ENCODE measurements at places on chromosomes 6 and 20.

DNA sequence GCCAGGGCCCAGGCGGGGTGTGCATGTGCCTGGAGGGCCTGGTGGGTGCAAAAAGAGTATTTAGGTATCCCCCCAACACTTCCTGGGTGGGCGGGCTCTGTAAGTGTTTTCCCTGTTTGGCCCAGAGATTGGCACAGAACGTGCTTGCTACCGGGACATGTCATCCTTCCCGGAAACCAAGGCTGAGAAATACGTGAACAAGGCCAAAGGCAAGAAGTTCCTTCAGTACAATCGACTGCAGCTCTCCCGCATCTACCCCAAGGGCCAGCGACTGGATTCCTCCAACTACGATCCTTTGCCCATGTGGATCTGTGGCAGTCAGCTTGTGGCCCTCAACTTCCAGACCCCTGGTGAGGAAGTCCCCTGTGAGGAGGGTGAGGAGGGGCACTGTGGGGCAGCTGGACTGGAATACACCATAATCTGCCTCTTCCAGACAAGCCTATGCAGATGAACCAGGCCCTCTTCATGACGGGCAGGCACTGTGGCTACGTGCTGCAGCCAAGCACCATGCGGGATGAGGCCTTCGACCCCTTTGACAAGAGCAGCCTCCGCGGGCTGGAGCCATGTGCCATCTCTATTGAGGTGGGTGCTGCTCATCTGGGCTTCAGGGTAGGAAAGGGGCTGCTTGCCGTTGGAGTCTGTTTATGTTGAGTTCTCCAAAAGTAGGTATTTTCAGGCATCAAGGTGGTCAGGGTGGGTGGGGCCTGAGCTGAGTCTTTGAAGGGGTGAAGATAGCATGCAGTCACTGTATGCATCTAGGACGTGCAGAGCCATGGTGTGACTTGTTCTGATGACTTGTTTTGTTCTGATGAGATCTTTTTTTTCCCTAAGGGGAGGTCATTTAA, 35.2 kb downstream of the PLCG1 start:
- no peak for DNase-seq

DNA sequence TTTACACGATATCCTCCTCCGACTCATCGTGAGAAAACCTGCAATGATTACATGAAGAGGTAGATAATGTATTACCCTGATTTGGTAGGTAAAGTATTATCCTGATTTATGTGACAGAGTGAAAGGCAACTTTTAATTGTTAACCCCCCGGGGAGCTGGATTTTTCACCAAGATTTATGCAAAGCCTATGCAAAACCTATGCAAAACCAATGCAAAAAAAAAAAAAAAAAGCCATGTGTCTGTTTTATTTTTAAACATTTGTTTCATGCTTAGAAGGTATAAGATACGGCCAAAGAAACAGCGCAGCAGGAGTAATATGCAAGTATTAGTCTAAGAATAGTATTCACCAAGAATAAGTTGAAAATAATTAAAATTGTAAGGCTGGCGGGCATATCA, 109.9 kb downstream of the IPCEF1 start:
- no peak for DNase-seq

DNA sequence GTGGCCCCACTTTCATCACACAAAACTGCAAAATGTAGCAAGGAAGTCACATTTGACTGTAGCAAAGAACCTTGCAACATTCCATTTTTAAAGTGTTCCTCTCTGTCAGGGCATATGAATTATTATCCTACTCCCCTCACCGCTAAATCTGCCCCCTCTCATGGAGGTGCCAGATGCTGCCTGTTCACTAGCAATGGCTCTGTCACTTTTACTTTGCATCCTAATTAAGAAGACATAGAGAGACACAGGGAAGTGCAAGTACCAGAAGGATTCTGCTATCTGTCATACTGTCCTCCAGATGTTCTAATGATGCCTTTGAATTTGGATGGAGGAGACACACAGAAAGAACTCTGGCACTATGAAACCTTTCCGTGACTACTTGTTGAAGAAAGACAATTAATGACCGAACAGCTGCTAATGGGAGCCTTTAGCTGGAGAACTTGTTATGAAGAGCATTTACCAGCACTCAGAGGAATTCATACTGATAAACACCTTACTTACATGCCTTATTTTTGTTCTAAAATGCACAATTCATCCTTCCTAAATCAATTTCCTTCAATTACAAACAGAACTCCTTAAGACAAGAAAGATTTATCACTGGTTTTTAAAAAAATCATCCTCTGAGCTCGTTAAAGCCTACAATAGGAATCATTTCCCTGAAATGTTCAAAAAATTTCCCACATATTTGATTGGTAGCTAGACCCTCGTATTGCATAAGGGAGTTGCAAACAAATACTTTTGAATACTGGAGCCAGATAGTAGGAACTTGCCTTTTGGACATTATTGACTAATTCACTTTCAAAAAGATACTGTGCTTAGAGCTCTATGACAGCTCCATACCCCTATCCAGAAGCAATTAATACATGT, 292.6 kb downstream of the UBE3D start:
- no peak for DNase-seq

GRCh38 chr6:138817799-138818198, 21.9 kb downstream of the ECT2L start:
- no peak for DNase-seq

DNA sequence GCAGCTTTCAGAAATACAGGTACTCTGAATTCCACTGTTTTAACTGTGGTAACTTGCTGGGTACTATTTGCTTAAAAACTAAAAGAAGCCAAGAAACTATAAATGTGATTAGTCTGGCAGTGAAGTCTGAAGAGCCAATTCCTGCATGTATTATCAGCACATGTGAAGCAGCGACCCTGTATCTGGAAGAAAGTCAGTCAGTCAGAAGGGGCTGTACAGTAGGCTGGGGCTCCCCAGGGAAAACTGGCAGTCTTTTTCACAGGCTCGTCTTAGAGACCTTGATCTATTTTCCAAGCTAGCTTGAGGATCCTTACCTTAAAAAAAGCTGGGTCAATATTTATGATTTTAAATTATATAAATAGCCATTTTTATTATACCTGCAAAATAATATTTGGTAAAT, 104.9 kb downstream of the PDSS2 start:
- no peak for DNase-seq

GRCh38 chr20:41072190-41072863, 43.7 kb downstream of the TOP1 start:
- no peak for DNase-seq

- no peak for DNase-seq
Measured at GRCh38 chr6:130537447-130537846, 171.6 kb downstream of the TMEM200A start.

DNA sequence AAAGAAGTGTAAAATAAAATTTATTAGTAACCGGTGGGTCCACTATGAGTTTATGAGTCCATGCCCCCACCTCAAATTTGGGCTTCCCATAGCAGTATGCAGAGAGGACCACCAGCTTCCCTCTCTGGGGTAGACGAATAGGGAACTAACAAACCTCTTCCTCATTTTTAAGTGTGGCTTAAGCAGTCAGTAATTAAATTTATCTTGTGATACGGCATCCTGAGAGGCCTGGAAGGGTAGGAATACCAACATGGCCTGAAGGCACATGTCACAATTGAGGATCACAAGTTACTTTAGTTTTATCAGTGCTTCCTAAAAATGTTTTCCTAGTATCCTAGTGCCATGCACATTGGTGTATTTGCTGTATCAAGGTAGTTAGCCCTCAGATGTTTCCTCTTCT, 239.9 kb downstream of the HIVEP2 start:
- DNase-seq = no peak

GRCh38 chr6:44221291-44221960, 2.0 kb upstream of the SLC29A1 start:
- no peak for DNase-seq

- no peak for DNase-seq
Measured at GRCh38 chr20:50120935-50121693, 8.2 kb upstream of the UBE2V1 start.

GRCh38 chr20:32359633-32360332, 1.7 kb downstream of the ASXL1 start:
- DNase-seq = no peak

GRCh38 chr6:129749749-129750120, 39.8 kb upstream of the ARHGAP18 start:
- peak; percentile 62 for DNase-seq

DNA sequence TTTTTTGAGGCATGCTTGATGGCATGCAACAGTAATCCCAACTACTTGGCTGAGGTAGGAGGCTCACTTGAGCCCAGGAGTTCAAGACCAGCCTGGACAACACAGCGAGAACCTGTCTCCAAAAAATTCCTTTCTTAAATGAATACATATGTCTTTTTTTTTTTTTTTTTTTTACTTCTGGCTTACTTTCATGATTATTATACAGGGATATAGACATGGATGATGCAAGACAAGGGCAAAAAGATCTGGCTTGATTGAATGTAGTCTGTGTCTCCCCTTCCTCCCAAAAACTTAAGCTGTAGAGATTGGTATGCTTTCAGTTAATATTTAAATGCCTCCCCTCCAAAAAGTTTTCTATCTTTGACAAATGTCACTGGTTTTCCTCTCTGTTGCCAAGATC, 7.6 kb downstream of the SNX3 start:
- DNase-seq = no peak

GRCh38 chr20:38186788-38187221, 21.7 kb upstream of the TGM2 start:
- DNase-seq = no peak

GRCh38 chr6:150202934-150203333, 60.1 kb downstream of the PPP1R14C start:
- DNase-seq = no peak

GRCh38 chr20:15834857-15835256, 738.4 kb downstream of the KIF16B start:
- DNase-seq = no peak

Measured in fibroblast of skin of left biceps (primary cell).